Stimulated activated CD8-positive, alpha-beta memory T cell treated with anti-CD3 and anti-CD28 coated beads, Interleukin-2, amount 100 ng/mL, for 1 hour (primary cell): ENCODE measurements at places on chromosomes 7 and 10.

DNA sequence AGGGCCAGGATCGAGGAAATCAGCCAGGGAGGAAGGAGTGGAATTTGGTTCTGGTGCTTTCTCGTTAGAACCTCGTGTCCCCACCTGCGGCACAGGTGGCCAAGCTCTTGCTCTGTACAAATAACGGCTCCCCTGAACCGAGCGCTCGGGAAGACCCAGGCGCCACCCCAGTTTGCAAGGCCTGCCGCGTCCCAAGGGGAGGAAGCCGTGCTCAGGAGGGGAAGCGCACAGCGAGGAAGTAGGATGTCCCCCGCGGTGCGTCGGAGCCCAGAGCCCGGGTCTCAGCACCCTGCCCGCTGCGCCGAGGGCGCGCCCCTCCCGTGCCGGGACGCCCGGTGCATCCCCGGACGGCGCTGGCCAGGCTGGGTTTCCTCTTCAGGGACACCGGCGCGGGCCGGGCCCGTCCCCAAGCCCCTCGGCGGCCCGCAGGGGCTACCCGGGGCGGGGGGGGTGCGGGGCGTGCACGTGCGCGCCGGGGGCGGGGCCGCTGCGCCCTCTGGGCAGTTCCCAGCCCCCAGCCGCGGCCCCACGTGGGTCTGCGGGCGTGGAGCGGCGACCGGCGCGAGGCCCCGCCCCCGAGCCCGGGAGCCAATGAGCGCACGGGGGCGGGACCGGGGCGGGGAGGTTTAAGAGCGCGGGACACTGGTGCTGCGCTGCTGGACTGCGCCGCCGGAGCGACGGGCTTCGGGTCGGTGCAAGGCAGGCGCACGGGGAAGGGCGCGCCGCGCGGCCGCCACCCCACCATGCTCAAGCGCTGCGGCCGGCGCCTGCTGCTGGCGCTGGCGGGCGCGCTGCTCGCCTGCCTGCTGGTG is at the start of gene LFNG:
Gene LFNG (plus strand): TSS at position 656 of the 812 bp plus-strand sequence. CDS start 88 bp downstream, at position 744.
- no peak for DNase-seq

GRCh38 chr7:11786186-11786585 is 45.8 kb downstream of the THSD7A start:
- DNase-seq = no peak

- no peak for DNase-seq
Observed at GRCh38 chr7:947391-948210, 6.9 kb downstream of the ADAP1 start.

DNA sequence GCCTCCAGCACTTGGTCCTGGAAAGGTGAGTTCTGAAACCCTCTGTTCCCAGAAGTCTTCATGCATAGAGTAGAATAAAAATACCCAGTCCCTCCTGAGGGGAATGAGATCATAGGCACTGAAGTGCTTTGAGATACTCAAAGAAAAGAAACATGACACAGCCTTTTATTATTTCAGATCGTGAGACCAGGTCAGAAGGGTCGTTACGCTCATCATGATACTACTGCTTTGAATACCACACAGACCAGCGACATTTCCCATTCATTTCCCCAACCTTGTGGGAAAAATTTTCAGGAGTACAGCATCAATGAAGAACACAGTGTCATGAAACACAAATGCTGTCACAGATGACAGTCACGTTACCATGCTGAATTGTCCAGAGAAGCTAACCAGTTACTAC is 15.0 kb downstream of the CLRN3 start:
- DNase-seq = no peak

GRCh38 chr7:4240042-4240441 is 442.1 kb upstream of the FOXK1 start:
- DNase-seq = no peak

DNA sequence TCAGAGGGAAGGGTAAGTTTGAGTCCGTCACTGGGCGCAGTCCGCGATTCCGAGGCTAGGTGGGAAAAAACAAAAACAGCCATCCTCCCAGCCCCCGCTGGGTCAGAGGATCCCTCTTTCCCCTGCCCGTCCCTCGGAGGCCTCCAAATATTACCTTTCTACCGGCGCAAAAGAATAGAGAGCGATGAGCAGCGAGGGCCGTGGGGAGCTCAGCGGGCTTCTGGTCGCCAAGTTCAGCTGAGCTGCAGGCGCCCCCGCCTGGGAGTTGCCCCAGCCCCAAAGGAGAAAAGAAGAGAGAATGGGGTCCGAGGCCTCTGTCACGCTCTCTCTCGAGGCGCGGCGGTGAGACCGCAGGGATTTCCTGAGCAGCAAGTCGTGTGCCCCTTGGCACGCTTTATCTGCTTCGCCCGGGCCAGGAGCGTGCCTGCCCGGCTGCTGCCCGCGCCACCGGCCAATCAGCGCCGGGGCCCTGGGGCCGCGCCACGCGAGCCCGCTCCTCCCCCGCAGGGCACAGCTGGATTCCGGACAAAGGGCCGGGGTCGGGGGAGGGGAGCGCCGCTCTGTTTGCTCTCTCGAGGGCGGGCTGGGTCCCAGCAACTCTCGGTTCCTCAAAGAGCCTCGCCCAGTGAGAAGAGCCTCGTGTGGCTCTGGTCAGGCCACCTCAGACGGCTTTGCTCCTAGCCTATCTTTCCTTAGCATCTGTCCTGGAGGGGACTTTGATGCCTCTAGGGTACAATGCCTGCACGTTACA is at the start of gene NEUROG3:
Gene NEUROG3 (minus strand): TSS at position 367 of the 751 bp plus-strand sequence. CDS start 379 bp downstream, outside the sequence.
- DNase-seq = no peak

- no peak for DNase-seq
Observed at GRCh38 chr7:4399121-4399520, 283.0 kb upstream of the FOXK1 start.

- no peak for DNase-seq
Observed at GRCh38 chr7:149220534-149220933, 18.9 kb upstream of the ZNF212 start.

GRCh38 chr7:135842446-135843179 is 94.0 kb upstream of the FAM180A start:
- DNase-seq = no peak

GRCh38 chr10:112376396-112376790 is 2.5 kb downstream of the ACSL5 start:
- DNase-seq = no peak

GRCh38 chr10:30606313-30606712 is 23.2 kb downstream of the LYZL2 start:
- DNase-seq = no peak

DNA sequence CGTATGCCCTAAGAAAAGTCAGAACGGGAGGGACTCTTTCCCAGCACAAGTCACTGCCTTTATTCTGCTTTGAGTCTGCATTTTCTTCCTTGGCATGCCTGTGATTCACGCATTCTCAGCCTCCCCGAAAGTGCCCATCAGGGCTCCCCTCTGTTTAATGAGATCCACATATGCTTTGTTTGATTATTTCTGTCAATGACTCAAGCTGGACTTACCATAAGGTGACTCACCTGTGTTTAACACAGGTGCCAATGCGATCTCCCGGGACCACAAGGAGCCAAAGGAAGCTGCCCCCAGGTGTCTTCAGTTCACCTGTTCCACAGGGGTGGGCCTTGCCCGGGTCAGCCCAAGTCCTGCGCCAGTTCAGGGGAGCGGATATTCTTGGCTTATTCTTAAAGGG is 386.0 kb upstream of the SHH start:
- DNase-seq = no peak

DNA sequence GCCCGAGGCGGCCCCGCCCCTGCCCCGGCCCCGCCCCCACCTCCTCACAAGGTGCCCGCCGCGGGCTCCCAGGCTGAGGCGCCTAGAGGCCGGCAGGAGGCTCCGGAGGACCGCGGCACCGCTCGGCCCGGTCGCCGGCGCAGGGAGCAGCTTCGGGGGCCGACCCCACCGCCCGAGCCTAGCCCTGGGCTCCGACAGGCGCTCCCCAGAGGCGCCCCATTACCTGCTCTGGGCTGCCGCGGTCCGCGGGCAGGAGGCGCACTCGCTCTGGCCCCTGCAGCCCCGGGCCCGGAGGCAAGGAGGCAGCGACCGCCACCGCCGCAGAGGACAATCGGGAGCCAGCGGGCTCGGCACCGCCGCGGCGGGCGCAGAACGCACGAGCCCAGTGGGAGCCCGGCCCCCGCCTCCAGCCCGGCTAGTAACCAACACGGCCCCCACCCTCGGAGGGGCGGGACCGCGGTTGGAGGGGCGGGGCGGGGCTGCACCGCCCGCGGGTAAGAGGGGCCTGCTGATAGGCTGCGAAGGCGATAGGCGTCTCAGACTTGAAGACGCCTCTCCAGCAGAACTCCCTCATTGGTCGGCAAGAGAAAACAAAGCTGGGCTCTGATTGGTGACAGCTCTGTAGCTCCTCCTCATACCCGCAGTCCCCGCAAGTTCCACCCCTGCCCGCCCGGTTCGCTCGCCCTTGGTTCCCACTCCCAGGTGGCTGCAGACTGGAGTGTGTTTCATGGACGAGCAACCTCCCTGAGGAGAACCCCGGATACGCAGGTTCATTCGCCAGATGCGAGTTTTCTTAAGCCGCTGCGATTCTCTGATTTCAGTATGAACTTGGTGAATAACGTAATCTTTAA is at the start of gene MPP7:
Gene MPP7 (minus strand): TSS at position 427 of the 851 bp plus-strand sequence. CDS start 64,460 bp downstream, outside the sequence.
- DNase-seq = peak; percentile 96

GRCh38 chr10:88361995-88362807 is 220.9 kb downstream of the RNLS start:
- DNase-seq = no peak

DNA sequence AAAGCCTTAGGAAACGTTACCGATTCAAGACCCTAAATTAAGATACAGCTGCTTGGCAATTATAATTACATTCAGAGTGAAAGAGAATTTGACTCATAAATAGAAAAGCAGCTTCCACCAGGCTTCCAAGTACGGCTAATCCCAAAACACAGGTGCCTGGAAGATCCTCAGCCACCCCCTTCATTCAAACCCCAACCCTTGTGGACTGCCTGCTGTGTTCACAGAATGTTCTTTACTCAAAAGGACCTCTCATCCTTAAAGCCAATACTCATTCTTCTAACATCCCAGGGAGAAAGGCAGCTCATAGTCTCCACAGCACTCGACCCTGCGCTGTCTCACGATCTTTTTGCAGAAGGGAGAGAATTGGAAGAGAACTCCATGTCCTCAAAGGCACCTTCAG is 32.9 kb downstream of the RNF32 start:
- DNase-seq = no peak

DNA sequence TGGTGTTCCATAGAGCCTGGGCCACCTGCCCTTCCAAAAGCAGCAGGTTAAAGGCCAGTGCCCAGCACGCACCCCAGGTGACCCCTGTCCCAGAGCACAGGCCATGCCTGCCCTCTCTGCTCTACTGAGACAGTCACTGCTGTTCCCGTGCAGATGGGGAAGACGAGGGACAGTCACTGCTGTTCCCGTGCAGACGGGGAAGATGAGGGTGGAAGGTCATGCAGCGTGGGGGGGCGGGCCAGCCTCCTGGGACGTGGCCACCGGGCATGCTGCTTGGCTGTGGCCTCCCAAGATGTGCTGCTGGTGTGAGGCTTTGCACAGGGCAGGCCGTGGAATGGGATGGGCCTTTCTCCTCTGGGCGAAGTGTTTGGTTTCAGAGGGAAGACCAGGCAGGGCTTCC is 18.4 kb downstream of the LRRC27 start:
- no peak for DNase-seq

GRCh38 chr7:3094701-3095445 is 51.2 kb upstream of the CARD11 start:
- no peak for DNase-seq

DNA sequence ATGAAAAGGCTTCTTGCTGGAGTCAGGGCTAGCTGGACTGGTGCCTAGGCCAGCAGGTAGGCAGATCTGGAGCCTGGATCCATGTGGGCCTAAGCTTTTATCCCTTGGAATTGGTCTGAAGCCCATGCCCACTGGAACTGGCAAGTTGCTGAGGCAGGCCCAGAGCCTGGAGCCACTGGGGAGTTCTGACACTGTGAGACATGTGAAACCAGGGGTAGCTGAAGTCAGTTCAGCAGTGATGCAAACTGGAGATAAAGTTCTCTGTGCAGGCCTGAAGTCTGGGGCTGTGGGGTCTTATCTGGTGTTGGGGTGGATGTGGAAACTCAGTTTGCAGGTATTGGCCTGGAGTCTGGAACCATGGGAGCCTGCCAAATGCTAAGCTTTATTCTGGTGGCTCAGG is 9.7 kb upstream of the THSD7A start:
- no peak for DNase-seq

GRCh38 chr10:3538656-3539531 is 246.1 kb downstream of the KLF6 start:
- no peak for DNase-seq

GRCh38 chr7:105610165-105610930 is 29.1 kb upstream of the EFCAB10 start:
- DNase-seq = no peak
